ENCODE measurements at places on chromosomes 5 and 9.

DNA sequence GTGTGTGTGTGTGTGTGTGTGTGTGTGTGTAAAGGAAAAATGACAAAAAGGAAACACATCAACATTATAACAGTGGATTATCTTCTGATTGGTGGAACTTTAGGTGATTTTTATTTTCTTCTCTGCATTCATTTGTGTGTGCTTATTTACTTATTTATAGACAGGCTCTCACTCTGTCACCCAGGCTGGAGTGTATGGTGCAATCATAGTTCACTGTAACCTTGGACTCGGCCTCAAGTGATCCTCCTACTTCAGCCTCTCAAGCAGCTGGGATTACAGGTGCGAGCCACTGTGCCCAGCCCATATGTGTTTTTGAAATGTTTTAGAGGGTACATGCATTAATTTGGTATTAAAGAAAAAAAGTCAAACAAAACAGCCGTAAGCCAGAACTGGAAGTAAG is 39.1 kb downstream of the FAT2 start:
- no peak for DNase-seq

DNA sequence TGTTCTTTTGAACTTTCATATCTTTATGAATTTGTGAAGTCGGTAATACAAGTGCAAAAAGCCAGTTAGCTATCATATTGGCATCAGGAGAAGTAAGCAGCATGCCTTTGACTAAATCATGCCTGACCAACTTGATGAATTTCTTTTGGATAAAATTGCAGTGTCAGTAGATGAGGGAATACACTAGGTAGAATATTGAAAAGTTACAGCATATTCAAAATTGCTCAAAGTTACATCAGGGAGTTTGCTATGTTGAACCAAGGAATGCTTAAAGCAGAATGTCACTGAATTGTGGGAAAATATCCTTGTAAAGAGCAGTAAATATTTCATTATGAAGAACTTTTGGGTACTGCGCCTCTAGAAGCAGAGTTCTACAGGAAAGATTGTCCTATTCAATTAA is 87.1 kb upstream of the TLX3 start:
- DNase-seq, result no peak

- DNase-seq, result no peak
These were observed 106.3 kb downstream of the C9orf152 start for GRCh38 chr9:110101531-110102161.

DNA sequence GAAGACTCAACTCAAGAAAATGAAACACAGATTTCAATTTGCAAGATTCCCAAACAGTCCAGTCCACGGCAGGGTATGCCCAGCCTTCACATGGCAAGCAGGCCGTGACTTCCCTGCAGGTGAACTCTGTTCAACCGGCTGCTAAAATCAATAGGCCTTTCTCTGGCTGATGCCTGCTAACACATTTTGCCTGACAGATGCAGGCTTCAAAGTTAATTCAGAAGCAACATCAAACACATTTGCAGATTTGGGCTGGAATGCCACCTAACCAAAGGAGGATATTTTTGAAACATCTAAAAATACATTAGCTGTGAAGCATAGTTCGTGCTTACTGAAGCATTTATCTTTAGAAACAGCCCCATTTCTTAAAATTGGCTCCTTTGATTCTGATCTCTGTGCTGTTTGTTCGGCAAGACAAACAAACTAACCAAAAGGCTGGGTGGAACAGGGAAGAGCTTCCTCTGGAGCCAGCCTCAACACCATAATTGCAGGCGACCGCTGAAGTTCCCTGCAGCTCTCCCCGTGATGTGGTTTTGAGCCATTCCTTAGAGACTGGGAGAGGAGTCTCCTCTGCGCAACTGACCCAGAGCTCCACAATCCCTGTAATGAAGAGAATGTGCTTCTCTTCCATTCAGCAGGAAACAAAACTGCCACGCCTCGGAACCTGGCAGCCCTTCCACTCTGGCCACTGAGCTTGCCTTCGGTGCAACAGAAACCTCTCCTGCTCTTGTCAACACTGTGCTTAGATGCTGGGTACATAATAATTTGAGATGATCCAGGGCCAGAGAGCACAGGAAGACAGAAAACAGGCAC is 126.5 kb downstream of the MYO10 start:
- peak; percentile 23 for DNase-seq

GRCh38 chr9:7324152-7324598 is 475.4 kb downstream of the DMAC1 start:
- DNase-seq, result no peak

DNA sequence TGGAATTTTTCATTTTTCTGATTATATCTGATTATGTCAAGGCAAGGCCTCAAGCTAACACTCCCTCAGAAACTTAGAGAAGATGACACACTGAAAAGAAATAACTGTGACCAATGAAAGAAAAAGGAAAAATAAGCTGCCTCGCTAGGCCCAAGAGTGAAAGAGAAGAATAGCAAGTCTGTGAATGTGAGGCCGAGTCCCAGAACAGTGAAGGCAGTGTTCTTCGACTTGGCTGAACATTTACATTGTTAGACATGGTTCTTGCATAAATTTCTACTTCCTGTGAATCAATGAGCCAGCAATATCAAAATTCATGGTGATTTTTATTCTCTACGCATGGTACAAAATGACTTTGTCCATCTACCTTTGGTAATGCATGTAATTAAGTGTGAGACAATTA is at the start of gene ATP10B:
Gene ATP10B (minus strand): TSS at position 163 of the 400 bp plus-strand sequence. CDS start 164,137 bp downstream, outside the sequence.
- no peak for DNase-seq

DNA sequence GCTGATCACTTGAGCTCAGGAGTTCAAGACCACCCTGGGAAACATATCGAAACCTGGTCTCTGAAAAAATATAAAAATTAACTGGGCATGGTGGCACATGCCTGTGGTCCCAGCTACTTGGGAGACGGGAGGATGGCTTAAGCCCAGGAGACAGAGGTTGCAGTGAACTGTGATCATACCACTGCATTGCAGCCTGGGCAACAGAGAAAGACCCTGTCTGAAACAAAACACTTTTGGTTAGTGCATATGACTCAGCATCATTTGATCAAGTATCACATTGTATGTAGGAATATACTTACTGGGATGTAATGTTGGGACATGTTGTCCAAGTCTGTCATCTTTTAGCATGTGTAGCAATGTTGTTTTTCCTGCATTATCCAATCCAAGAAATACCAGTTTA is 12.0 kb downstream of the SAR1B start:
- no peak for DNase-seq

DNA sequence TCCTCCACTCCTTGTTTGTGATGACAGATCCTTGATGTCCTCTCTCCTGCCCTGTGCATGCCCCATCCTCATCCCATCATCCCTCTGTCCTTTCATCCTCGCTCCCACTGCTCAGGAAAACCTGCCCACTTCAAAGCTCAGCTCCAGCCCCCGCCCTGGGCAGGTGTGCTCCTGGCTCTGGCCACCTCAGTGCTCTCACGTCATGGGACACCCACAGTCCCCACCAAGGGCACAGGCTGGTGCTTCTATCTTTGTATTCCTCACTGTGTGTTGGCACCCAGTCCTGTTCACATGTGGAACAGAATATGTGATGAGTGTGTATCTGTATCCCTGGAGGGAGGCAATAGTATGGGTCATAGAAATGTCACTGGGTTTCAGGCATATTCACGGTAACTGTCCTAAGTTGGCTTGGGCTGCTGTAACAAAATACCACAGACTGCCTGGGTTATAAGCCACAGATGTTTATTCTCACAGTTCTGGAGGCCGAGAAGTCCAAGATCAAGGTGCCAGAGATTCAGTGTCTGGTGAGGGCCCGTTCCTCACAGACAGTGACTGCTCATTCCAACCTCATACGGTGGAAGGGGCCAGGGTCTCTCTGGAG is 13.5 kb downstream of the GFPT2 start:
- DNase-seq, result no peak

DNA sequence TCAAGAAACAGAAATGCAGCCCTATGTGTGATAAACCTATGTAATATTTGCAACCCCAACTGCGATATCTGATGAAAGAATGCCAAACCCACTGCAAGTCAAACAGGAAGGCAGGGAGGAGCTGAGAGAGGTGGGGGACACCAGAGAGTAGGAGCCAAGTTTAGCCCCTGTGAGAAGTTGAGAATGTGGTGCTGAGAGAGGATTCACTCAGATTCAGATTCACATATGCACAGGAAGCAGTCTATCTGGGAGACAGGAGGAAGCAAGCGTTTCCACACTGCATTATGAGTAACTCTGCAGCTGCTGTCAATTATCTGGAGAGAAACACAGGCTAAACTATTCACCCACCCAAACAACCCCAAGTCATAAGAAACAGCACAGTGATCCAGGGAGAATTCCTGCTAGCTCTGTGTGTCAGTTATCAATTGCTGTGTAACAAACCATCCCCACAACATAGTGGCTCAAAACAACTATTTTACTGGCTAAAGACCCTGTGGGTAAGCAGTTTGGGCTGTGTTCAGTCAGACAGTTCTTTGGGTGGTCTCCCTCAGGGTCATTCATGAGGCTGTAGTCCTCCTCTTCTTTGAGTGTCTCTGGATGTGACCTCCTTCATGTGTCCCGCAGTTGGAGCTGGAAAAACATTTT is 161.9 kb upstream of the RAI14 start:
- DNase-seq, result no peak

DNA sequence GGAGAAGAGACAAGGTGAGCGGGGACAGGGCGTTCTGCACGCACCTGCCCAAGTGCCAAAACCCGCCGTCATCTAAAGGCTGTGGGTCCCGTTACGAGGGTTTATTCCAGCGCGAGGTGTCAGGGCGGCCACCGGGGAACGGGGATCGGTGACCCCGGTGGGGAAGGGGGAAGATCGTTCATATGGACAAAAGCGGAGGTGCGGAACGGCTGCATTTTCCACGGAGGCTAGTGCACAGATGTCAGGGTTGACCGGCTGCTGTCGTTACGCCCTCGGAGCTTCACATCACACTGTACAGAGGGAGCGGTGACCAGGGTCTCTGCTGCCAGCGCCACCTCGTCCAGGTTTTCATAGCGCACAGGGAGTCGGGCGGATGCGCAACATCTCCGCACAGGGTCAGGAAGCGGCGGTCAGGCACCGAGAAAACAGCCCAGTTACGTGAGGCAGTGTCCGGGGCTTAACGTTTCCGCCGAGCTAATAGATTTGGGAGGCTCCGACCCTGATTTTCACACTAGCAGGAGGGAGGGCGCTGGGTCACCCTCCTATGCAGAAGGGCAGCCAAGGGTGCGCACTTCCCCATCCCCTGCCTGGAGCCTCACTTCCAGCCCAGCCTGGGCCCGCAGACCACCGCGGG is 13.5 kb downstream of the BTNL9 start:
- DNase-seq, result peak; percentile 6

GRCh38 chr9:129731477-129732085 is 21.3 kb downstream of the PTGES start:
- no peak for DNase-seq

DNA sequence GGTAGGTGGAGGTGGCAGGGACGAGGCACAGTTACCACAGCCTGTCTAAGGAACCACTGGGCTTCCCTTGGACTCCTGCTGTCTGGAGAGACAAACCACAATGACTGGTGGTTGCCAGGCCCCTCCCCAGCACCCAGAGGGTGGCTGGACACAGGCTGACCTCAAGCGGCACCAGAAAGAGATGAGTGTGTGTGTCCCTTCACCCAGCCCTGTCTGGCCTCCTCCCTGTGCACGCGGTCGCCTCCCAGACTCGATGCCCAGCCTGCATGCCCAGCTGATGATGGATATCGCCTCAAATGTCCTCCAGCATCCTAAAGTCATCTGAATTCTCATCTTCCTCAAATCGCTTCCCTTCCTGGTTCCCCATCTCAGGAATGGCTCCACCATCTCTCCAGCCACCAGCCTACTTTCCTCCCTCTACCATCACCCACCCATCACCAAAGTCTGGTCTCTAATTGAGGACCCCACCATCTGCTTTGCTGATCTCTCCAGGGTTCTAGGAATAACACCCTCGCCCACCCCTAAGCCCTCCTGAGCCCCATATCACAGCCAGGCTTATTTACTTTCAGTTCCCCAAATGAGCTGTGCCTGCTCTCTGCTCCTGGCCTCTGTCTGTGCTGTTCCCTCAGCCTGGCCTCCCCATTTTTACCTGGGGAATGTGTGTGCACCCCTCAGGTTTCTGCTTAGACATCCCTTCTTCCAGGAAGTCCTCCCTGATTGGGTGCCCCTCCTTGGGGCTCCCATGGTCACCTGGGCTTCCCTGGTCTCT is 52.5 kb upstream of the GGTA1 start:
- DNase-seq, result no peak

DNA sequence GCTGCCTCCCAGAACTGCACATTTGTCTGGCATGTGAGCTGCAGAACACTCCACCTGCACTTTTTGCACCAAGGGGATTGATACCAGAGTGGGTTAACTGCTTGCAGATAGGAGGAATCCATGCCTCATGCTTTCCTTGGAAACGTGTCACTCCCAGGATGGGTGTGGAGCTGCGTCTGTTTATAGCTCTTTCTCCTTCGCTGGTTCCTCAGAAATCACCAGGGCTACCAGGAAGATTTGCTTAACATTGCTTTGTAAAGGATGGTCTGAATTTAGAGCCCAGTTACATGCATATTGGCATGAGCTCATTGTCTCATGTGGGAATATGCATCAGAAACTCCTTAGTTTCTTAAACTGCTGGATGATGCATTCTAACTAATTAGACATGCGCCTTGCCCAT is 234.6 kb downstream of the GADD45G start:
- no peak for DNase-seq

- DNase-seq, result no peak
These were observed 1.7 kb upstream of the TOPORS start for GRCh38 chr9:32554107-32554506.

DNA sequence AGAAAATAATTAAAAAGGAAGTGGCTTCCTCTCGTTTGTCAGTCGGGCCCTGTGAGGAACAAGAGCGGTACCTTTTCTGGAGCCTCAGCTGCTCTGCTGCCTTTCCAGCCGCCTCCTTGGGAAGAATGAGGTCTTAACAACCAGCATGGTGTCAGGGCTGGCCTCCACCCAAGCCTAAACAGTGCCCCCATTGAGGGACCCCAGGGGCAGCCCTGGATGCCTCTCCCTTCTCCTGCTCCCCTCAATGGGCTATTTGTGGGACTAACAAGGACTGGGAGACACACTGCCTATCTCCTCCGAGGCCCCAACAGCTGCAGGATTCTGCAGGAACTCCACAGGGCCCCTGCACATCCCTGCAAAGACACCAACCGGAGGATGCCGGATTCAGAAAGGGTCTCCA is 155.4 kb upstream of the MAP3K1 start:
- no peak for DNase-seq

- DNase-seq, result no peak
These were observed 132.2 kb downstream of the ZNF354C start for GRCh38 chr5:179192185-179192890.

GRCh38 chr5:10625700-10626472 is 62.0 kb downstream of the ANKRD33B start:
- no peak for DNase-seq

- DNase-seq, result no peak
These were observed 235.5 kb upstream of the TUT7 start for GRCh38 chr9:86589730-86590129.

DNA sequence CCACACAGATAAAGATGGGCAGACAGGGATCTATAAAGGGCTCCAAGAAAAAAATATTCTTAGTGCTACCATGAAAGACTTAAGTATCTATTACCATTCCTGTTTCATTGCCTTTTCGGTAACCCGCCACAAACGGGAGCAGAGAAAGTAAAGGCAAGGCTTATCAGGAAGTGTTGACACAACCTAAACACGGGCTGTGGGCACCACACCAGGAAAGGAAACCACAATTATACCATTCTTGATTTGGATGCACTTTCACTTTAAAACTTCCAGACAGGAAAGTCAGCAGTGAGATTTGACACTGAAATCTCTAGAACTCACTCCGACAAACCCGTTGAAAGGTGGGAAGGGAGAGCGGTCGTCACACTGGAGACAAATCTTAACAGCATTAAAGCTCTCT is 6.5 kb downstream of the TLE1 start:
- no peak for DNase-seq
